Effector memory CD8-positive, alpha-beta T cell (primary cell): ENCODE measurements at places on chromosomes 1 and 21.

GRCh38 chr1:180837020-180837419 lies 75.7 kb upstream of the KIAA1614 start:
- DNase-seq: no peak

DNA sequence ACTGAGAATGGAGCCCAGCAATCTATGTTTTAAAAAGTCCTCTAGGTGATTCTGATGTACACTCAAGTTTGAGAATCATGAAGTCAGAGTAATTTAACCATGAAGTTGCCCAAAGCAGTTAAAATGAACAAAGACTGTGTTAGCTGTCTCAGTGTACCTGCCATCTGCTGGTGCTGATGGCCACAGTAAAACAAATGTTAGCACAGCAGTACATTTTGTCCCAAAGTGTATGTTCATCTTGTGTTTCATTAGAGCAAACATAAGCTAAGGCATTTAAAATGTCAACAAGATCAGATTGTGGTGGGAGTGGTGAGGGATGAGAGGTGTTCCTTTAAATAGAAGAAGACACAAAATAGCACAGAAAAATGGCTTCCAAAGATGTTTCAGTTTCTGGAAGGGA lies 31.1 kb downstream of the FYB2 start:
- no peak for DNase-seq

DNA sequence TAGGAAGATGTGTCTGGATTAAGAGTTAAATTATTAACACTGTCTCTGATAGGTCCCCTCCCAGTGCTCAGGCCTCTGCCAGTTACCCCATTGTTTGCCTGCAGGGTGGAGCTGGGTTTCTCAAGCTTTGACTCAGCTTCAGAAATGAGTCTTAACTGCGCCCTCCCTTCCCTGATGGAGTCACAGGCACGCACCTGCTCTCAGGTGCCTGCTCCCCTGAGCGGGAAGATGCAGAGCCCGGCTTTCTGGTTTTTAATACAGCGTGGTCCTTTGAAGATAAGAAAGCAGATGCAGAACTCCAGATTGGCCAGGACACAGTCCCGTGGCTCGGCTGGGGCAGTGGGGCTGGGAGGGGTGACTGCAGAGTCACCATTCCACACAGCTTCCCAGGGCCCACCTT lies 3.2 kb upstream of the SPRR4 start:
- DNase-seq: no peak

- DNase-seq: peak; percentile 96
These were observed at the start of gene NUF2 for GRCh38 chr1:163321311-163322305. Gene NUF2 (plus strand): TSS chr1:163321954. CDS start chr1:163326052, 4,098 bp downstream.

GRCh38 chr1:163928651-163929050 lies 606.9 kb downstream of the NUF2 start:
- DNase-seq: no peak

DNA sequence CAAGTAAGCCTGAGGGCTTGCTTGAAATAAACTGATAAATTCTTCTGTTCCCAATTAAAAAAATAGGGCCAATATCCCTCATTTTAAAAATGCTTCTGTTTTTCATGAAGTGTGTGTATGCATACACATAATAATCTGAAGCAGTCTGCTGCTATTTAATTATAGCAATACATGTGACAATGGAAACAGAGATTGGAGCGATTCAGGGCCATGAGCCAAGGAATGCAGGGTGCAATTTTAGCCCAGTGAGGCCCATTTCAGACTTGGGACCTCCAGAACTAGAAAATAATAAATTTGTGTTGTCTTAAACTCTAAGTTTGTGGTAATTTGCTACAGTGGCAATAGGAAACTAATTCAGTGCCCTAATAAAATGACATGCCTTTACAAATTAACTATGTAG lies 264.9 kb downstream of the LTN1 start:
- no peak for DNase-seq

DNA sequence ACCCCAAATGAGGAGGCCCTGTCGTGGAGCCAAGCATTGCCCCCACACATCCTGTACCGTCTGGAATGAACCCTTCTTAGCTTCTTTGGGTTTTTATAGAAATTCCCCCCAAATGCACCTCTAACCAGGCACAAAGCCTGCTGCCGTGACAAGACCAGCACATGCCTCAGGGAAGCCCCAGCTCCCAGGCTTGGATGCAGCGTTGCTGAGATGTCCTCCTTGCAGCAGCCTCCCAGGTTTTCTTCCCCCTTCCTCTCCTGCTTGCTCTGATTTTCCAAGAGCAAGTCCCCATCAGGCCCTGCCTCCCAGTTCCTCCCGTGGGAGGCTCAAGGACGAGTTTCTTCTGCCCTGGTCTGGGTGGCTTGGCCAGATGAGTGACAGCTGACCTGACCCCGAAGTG lies 119.0 kb upstream of the VAMP3 start:
- DNase-seq: no peak

- no peak for DNase-seq
These were observed 74.2 kb downstream of the ATF6 start for GRCh38 chr1:161840363-161840762.

- no peak for DNase-seq
These were observed 18.3 kb downstream of the CAPN2 start for GRCh38 chr1:223730479-223731132.

DNA sequence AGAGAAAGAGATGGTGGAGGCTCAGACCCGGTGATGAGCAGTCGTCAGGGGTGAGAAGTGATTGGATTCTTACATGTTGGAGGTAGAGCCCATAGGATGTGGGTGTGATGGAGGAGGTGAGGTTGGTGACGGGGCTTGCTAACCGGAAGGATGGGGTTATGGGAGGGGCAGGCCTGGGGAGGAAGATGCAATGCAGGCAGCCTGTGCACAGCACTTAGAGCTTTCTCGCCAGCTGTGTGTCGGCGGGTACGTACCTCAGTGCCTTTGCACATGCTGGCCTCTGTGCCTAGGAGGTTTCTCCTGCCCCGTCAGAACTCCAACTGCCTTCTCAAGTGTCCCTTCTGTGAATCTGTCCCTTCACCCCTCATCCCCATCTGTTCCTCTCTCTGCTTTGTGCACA lies 2.9 kb upstream of the BSND start:
- DNase-seq: peak; percentile 52

DNA sequence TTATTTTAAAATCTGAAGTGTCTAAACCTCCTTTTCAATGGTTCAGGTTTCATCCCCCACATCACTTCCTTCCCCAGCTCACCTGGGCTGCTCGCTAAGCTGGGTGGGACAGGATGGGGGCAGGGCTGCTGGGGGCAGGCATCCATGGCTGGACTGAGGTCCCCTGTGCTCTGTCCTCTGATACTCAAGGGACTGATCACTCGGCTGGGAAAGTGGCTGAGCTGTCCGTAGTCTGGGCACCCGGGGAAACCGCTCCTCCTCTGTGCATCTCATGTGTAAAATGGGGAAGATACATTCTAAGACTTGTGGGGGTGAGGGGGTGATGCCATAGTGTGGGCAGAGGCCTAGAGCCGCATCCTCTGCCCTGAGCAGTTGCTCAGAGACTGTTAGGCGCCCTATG lies 411.2 kb downstream of the MATN1 start:
- DNase-seq: no peak

DNA sequence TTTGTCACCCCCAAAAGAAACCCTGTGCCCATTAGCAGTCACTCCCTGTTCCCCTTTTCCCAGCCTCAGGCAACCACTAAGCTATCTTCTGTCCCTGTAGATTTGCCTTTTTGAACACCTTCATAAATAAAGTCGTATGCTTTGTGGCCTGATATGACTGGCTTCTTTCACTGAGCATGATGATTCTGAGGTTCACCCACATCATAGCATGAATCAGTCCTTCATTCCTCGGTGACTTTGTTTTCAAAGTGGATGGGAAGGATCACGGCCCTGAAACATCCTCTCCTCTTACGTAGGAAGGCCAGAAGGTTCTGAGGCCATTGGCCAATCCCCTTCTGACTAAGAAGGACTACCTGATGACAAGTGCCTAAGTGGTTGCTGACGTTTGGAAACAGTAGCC lies 39.1 kb downstream of the NIPAL3 start:
- no peak for DNase-seq

- DNase-seq: peak; percentile 73
These were observed 8.0 kb upstream of the B4GALT3 start for GRCh38 chr1:161185282-161185682.

DNA sequence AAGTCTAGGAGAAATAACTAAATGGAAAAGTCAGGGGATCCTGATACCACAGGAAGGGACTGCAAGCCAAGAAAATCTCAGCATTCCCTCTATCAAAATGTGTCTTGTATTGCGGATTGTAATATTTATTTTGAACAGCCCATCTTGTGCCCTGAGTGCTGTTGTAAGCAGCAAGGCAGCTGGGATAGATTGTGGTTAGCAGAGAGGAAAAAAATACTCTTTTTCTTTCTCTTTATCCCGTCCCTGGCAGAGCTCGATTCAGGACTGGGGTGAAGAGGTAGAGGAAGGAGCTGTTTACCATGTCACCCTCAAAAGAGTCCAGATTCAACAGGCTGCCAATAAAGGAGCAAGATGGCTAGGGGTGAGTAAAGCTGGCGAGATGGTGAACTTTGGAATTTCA lies 1.2 kb downstream of the RGL1 start:
- no peak for DNase-seq

- DNase-seq: no peak
These were observed 1545.1 kb downstream of the AMY1C start for GRCh38 chr1:105294838-105295237.

DNA sequence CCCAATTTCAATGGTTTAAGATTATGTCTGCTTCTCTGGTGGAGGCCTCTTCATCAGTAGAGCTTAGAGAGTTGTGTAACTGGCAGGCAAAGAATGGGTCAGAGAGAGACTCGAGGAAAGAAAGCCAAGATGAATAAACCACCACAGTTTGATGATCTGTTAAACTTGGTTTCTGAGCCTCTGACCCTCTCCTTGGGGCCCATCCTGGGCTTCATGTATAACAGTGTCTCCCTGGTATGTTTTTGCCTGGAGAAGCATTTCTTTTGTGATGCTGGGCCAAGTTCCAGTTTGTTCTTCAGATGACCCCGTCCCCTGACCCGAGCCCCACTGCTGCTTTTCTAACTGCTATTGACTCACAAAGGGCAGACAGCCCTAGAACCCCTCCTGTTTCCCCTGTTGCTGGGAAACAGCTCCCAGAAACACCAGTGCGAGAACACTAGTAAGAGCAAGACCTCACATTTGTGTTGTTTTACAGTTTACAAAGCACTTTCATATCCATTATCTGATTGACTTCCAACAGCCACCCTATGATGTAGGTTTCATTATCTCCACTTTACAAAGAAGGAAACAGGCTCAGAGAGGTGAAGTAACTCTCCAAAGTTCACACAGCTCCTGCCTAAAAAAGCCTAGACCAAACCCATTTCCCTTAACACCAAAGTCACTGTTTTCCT lies 9.0 kb downstream of the CD2 start:
- peak; percentile 33 for DNase-seq

GRCh38 chr1:225767634-225768540 lies 9.7 kb upstream of the SRP9 start:
- no peak for DNase-seq

GRCh38 chr1:221925947-221926346 lies 184.1 kb upstream of the DUSP10 start:
- DNase-seq: no peak

DNA sequence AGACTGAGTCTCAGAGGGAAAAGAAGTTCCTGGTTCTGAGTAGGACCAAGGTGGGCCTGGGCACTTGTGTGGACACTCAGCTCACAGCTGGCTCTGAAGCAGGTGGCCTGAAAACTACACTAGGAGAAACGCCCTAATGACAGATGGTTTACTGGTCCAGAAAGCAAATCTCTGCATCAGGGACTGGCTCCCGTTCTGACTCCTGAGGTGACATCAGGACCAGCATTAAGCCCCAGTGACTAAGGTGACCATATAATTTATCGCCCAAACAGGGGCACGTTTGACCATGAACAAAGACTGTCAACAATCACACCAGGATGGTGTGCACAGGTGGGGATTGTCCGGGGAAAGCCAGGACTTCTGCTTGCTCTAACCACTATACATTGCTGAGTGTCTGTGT lies 12.2 kb upstream of the CD34 start:
- DNase-seq: no peak

DNA sequence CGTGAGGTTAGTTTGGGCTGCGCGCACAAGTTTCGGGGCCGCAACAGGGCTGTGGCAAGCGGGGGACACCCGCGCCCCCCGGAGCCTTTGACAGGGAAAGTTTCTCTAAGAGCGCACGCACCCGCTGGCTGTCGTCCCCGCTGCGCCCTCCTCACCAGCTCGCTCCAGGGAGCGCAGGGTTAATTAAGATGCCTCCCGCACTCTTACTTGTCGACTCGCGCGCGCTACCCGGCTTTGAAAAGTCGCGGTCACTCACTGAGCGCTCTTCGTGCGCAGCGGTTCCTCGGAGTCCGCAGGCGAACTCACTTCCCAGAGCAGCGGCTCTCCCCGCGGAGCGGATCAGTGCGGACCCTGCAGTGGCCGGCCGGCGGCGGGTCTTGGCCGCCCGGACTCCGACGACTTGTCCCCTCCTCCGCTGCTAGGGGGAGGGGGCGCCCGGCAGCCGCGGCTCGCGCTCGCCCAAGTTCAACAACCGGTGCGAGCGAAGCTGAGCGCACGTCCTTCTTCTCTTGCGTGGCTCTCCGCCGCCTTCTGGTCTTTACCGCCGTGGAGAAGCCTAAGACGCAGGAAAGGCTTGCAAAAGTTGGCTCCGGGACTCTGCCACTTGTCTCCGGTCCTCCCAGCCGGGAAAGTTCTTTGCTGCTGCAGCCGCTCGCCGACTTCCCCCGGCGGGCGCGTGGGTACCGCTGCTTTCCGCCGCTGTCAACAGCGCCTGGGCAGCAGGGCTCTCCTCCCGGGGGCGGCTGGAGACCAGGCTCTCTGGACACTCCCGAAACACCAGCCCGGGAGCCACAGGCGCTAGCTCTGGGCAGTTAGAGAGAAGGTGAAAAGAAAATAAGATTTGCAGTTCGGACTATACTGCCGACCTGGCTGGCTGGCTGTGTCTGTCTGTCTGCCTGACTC lies 506 bp downstream of the JUN start:
- DNase-seq: peak; percentile 47

DNA sequence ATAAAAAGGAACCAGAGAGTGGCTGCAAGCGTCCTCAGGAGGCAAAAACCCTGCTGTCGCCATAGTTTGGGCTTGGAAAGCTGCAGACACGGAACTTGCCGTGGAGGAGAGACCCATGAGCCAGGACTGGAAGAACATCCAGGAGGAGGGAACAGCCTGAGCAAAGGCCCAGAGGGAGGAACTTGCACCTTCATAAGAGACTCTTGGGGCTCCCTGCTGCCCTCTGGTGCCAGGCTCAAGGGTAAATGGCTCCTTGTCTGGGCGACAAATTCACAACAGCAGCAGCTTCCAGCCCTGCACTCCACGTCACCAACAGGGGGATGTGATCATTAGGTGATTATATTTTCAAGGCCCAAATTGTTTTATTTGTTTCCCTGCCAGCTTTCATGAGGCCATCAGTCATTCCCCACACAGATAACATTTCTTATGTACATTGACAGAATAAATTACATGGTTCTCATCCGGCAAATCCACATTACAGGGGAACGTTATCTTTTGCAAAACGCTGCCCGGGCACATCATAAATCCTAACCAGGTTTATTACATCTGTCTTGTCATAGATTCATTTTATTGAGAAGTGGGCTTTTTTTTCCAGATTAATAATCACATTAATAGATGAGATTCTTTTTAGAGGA lies 143.0 kb upstream of the GRIK3 start:
- DNase-seq: no peak

DNA sequence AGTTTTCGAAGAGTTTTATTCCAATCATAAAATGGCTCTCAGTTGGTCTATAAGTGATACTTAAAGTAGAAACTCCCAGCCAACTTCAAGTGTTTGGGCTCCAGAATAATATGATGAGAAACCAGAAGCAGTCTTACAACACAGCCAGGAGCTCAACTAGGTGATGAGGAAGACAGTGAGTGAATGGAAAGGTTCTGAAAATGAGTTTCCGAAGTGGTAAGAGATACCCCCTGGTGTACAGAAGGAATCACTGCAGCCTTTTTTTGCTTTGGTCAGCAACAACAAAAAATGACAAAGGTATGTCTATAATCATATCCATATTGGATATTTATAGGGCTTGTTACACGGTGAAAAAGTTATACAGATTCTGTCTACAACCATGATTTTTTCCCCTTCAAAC lies 16.5 kb downstream of the KRTAP19-1 start:
- DNase-seq: no peak
